Right lung (tissue), 10 donors: ENCODE measurements at places on chromosomes 7 and 10.
A peak's percentile ranks its signal among the peaks of the same experiment; 100 is the strongest.

DNA sequence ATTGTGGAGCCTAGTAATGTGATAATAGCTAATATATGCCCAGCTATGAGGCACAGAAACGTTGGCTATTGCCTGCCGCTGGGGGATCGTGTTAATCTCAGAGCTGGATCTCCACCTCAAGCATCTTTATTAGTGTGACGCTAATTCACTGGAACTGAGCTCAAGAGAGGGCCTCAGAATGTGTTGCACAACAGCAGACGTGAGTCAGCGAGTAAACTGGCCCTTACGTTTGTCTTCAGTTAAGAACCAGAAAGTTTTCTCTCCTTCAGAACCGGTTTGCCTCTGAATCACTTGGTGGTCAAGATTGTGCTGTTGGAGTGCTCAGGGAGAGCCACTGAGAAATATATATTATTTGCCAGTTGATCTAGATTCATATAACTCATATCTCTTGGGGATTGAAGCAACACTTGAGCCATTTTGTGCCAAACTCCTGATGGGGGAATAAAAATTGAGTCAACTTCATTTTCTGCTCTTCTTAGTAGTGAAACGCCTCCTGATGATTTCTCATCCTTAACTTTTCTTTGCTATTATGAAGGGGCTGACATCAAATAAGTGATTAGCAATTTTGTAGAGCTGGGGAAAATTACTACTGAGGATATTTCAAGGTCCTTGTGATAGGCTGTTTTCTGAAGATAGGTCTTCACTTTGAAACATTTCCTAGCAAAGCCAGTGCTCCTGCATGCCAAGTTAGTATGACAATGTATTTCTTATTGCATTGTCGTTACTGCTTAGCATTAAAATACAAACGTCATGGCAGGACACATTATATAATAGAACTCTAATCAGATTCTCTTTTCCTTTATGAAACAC is 22.3 kb downstream of the BZW2 start:
- peak; percentile 44 for DNase-seq

GRCh38 chr10:50992356-50992901 is 81.9 kb upstream of the PRKG1 start:
- DNase-seq: no peak

GRCh38 chr7:144820552-144820951 is 15.3 kb downstream of the TPK1 start:
- DNase-seq: no peak

DNA sequence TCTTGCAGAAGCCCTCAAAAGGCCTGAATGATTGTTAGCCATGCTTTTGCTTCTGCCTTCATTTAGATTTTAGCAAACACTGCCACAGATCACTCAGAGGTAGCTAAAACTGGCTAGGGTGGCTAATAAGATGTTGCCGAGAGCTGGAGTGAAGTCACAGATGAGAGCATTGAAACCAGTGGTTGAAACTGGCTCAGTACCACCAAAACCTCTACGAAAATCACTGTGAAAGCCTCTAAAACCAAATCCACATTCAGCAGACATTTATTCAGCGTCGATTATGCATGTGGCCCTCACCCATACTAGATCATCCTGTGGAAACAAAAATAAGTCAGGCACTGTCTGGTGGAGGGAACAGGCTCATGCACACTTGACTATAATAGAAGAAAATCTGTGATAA is 50.8 kb downstream of the PIK3CG start:
- DNase-seq: no peak

- DNase-seq: no peak
Observed at GRCh38 chr10:52877451-52877850, 104.9 kb upstream of the MBL2 start.

DNA sequence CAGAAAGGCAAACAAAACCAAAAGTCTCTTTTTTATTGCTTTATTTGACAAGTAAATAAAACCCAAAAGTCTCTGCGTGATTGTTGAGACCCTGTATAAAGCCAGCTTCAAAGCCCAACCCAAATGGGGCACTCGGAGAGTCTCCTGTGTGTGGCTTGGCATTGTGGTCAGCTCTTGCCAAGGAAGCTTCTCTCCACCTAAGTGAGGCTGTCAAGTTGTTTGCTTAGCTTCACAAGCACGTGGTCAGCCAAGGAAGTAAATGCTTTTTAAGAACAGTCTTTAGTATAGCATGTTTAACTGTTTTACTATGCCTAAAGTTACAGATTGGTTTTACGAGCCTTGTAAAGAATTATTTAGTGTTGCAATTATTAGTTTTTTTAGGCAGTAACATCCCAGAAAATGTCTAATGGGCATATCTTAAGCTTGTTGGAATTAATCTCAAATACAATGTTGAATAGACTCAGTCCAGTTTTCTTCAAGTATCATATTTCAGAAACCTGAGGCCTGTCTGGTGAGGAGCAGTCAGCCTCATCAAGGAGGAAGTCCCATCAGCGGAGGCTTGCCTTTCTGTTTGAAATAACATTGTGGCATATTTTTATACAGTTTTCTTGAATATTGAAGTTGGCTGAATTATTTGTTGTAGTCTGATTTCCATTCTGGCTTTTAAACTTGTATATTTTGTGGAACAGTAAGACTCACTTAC is 144.3 kb downstream of the ANKRD30A start:
- DNase-seq: no peak

GRCh38 chr10:96565774-96566173 is 21.0 kb downstream of the TM9SF3 start:
- DNase-seq: no peak

DNA sequence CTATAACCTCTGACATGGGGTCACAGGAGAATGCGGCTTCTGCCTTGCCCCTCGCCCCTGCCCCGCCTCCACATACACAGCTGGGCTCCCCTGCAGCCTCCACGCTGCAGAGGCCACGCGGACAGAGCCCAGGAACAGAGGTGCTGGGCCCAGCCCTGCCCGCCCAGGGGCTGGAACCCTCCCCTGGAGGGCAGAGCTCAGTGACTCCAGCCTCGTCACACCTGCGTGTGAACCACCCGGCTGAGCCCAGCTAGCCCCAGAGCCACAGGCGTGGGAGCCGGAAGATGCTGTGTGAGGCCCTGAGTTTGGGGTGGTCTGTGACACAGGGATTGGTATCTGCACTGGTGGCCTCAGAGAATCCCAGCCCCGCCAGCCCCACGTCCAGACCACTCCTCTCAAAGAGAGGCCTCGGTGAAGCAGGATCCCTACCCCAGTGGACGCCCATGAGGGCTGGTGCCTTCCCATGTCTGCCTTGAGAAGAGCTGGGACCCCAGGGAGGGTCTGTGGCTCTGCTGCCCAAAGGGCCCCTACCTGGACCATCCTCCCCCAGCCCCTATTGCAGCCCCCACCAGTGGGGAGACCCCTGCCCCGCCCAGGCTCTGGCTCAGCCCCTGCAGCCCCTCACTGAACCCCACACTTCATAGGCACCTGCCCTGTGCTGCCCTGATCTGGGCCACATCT is 8.1 kb upstream of the ADAP1 start:
- no peak for DNase-seq

GRCh38 chr7:13407911-13408310 is 581.6 kb downstream of the ETV1 start:
- DNase-seq: no peak

DNA sequence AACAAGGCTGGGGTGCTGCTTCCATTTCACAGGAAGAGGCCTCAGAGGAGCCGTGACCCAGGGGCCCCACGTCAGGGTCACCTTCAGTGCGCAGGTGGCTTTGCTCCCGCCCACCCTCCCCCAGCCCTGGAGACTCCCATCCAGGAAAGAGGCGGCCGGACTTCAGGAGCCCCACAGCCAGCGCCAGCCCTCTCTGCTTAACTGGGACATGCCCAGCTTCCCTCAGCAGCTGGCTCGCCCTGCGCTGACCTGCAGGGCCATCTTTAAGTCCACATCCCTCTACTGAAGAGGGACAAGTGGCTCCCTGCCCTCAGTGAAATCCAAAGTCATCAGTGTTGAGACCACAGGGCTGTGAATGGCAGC is 141.9 kb upstream of the PPP2R2D start:
- DNase-seq: no peak

- DNase-seq: no peak
Observed at GRCh38 chr7:10632712-10633111, 341.0 kb upstream of the PHF14 start.

GRCh38 chr10:28680358-28680752 is 3.0 kb downstream of the BAMBI start:
- no peak for DNase-seq

DNA sequence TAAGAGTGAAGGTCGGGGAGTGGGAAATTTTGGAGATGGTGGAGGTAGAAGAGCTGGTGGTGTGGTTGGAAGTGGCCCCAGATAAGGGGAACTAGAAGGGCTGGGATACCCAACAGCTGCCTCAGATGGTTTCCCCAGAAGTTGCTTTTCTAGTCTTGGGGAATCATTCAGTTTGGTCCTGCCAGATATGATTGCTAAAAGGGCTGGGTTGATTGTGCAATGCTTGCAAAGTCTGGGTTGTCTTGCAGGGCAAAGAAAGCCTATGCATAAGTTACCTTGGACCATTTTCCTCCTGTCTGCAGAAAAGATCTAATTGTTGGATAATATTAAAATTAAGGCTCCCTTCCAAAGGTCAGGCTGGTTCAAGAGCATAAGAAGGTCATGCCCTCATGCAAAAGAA is 213.8 kb upstream of the ZNF804B start:
- DNase-seq: no peak

DNA sequence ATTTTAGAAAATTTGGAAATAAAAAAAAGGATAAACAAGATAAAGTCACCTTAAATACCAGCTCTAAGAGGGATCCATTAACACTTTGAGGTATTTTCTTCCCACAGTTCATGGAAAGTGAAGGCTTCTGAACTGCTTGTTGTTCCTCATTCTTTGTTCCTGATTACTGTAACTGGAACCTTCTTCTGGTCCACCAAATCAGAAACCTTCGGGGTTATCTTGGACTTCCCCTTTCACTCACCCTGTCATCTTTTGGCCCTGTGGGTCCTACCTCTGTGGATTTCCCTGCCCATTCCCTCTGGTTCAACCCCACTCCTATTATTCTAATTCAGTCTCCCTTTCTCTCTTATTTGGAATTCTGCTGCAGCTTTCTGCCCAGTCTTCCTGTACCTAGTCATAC is 116.5 kb upstream of the PRPS1L1 start:
- no peak for DNase-seq

DNA sequence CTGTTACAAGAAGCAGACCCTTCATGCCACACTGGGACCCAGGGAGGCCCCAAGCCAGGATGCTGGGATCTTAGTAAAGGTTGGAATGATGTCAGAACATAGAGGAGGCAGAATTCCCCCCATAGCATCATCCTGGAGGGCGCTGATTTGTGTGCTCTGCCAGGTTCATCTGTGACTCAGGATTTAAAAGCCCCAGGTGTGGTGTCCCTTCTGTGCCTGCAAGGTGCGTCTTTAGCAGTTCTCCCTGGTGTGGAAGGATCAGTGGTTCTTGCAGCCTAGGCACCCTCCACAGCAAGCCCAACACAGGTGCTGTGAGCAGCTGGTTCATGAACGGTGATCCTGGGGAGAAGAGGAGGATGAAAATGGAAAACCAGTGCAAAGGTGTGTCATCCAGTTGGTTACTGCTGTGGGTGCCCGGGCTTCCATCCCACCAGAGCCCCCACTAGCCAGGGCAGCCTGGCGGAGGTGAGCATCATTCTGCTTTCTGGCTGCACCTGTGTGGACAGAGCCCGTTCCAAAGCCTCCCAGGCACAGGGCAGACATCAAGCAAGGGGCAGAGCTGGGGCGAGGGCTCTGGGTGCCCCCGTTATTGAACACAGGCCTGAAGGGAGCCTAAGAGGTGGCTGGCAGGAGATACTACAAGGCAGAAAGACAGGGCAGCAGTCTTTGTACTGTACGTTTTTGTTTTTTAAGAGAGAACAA is 49.5 kb downstream of the IKZF1 start:
- no peak for DNase-seq

- DNase-seq: peak; percentile 50
Observed at GRCh38 chr7:23530405-23530804, 1.4 kb downstream of the TRA2A start.

- DNase-seq: no peak
Observed at GRCh38 chr7:84139986-84140729, 54.4 kb downstream of the SEMA3A start.

GRCh38 chr10:86349474-86349873 is 17.1 kb downstream of the GRID1 start:
- DNase-seq: no peak

DNA sequence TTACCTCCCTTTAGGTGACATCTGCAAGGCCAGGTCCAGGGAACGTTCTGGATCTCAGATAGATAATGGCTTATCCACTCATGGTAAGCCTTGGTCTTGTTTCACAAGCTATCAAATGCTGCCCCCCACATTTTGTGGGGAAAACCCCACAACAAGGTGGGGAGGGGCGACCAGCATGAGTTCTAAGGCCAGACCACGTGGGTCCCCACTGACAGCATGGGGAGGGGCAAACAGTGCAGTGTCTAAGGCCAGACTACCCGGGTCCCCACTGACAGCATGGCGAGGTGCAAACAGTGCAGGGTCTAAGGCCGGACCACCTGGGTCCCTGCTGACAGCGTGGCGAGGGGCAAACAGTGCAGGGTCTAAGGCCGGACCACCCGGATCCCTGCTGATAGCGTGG is 102.8 kb downstream of the DIP2C start:
- no peak for DNase-seq

DNA sequence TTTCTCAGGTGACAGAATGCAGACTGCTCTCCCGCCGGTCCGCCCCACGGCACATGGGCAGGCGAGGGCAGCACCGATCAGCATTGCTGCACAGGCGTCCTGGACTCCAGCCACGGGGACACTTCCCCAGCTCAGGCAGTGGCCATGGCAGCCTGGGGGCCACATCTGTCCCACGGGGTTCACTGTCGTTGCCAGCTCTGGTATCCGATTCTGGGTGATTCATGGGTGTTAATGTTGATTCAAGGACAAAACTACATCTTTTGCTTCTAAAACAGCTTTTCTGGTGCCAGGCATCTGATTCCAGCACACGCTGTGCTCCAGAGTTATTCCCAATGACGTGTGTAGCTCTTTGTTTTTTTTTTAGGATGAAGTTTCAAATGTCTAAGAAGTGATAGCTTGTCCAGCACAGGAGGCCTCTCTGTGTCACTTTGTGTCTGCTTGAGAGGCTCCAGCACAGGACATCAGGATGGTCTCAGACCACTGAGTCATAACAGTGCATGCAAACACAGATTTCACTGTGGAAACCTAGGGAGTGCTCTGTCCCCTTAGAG is 218.0 kb downstream of the WDR37 start:
- DNase-seq: no peak

GRCh38 chr10:44178856-44179255 is 206.0 kb downstream of the CXCL12 start:
- DNase-seq: no peak
